ENCODE measurements at places on chromosomes 11 and 22. TPM values are rescaled to one million over a fixed set of nuclear protein-coding genes. Genes with fewer than 3 reads are reported as not detected.

Gene ABCC8
- not detected for total RNA-seq

Gene RHOD
- total RNA-seq, result 26.1 TPM

Gene METTL15
- total RNA-seq, result 6.0 TPM

DNA sequence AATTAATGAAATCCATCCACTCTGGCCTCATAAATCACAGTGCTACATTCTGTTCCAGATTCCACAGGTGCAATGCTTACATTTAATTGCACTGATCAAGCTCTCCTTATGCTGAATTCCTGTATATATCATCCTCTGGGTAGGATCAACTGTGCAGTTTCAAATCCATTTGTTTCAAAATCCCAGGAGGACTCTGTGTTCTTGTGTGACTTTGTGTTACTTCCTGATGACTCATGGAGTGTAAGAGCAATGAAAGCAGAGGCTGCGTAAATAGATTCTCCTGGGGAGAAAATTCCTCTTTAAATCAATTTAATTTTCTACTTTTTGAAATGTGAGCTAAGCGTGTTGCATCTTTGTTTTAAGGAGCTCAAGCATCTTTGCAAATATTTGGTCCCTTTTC lies 752.7 kb downstream of the METTL15 start:
- DNase-seq, result peak; percentile 54

DNA sequence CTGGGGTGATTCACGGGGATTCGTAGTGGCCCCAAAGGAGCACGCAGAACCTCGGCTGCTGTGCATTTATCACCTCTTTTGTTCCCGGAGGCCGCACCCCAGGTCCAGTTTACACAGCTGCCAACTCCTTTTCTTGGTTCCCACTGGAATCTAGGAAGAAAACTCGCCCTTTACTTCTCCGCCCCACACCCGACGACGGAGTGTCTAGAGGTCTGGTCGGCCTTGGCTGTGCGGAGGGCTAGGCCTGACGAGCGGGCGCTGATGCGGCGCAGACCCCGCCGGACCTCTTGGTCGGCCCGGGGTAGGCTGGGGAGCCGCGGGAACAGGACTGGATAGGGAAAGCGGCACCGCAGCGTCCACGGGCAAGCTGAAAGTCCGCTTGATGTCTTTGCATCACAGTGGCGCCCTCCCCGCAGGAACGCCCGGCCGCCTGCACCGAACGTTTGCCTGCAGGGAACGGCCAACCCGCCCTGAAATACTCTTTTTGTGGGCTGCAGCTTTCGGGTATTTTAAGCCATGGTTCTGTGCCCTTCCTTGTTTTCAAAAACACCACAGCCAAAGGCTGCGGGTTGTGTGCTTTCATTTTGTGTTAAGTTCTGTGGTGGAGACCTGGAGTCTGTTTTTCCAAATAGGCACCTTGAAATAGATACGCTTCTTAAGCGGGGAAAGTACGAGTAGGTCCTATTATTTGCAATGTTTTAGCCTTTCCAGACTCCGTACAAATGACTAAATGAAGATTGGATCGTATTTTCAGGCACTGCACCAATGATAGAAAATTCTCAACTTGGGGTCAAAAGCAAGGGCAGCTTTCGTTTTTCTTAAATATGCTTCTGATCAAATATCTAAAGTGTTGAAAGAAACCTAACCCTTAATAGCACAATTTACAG lies 829 bp upstream of the ZBED5 start:
- DNase-seq, result peak; percentile 51

GRCh38 chr22:38956551-38956950 lies 858 bp upstream of the APOBEC3A start:
- no peak for DNase-seq

DNA sequence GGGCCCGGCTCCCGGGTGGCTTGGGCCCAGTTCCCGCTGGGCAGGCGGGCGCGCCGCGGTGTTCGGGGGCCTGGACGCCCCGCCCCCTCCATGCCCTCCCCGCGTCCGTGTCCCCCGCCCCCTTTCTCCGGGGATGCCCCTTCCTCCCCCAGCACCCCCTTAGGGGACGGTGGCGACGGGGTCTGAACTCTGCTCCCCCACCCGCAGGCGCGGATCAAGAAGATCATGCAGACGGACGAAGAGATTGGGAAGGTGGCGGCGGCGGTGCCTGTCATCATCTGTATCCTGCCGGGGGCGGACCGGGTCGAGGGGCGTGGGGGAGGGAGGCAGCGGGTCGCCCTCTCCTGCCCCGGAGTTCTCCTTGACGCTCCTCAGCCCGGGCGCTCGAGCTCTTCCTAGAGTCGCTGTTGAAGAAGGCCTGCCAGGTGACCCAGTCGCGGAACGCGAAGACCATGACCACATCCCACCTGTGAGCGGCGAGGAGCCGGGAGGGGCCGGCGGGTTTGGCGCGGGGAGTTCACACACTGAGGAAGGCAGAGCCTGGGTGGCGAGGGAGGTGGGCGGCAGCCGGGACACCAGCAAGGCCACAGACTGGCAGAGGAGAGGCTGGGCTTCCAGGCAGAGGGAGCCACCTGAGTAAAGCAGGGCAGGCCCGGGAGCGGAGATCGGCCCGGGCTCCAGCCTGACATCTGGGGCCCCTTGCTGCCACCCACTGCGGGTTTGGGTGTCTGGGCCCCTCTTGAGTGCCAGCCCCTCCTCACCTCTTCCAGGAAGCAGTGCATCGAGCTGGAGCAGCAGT lies 546 bp downstream of the DRAP1 start:
- DNase-seq, result no peak

- no peak for DNase-seq
Measured at GRCh38 chr22:18060646-18061620, 16.9 kb upstream of the PEX26 start.

DNA sequence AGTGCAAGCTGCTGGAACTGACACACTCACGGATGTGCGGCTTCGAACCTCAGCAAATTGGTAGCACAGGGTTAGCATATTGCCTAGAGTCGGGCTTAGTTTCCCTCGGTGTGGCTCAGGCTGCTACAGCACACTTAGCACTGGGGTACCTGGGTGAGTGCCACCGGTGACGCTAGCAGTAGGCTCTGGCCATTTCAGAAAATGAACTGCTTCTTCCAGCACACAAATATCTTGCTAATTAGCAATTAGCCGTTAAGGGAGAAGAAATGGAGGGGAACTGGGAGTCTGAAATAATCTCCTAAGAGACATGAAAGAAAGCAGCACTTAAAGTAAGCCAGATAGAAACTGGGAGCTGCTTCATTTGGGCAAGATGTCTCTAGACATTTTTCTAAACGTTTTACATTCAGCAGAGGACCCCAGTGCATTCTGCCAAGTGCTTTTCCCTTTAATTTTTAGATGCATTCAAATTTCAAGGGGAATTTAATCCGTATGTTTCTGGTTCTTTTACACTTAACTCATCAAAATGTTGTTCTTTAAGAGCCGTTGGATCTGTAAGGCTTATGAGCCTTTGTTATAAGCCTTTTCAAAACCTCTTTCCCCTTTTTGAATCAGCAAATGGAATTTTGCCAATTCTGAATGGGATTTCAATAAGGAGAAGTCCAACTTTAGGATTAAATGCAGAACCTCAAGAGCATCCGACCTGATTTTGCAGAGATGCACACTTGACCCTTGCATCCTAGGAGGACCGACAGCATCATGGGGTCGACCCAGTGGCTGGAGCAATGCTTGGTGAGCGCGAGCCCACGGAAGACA lies 708.1 kb downstream of the NTM start:
- no peak for DNase-seq

- peak; percentile 89 for DNase-seq
Measured at GRCh38 chr11:126115816-126116331, 53.2 kb upstream of the CDON start.

DNA sequence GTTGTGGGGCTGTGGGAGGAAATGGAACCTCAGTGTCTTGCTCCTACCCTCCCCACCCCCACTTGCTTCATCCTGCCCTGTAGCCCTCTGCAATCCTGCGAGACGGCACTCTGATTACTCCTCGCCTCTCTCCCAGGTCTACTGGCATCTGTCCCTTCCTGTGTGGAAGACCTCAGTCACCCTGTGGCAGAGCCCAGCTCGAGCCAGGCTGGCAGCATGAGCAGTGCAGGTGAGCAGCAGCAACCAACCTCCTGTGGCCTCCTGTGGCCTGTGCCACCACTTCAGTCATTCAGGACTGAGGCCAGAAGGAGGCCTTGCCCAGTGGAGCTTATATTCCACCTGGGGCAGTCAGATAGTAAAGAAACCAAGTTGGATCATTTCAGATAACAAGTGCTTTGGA lies 14.7 kb upstream of the MAPK8IP1 start:
- no peak for DNase-seq

DNA sequence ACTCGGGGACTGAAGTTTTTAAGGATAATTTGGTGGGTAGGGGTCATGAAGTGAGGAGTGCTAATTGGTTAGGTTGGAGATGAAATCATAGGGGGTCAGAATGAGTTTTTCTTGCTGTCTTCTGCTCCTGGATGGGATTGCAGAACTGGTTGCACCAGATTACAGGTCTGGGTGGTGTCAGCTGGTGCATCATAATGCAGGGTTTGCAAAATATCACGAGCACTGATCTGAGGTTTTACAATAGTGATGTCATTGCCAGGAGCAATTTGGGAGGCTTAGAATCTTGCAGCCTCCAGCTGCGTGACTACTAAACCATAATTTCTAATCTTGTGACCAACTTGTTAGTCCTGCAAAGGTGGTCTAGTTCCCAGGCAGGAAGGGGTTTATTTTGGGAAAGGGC lies 46.4 kb upstream of the CALCB start:
- no peak for DNase-seq
